Activated CD4-positive, alpha-beta T cell treated with anti-CD3 and anti-CD28 coated beads, Interleukin-2, Interleukin-4, amounts not matched to agents 100 ng/mL and 50 ng/mL, durations not matched to agents 16 hours and 8 hours (primary cell): ENCODE measurements at places on chromosomes 1 and 21.

GRCh38 chr1:31007462-31007991 is 58.0 kb downstream of the PUM1 start:
- DNase-seq, result peak; percentile 27

- DNase-seq, result no peak
These were observed 7.5 kb upstream of the RNF223 start for GRCh38 chr1:1081311-1082238.

DNA sequence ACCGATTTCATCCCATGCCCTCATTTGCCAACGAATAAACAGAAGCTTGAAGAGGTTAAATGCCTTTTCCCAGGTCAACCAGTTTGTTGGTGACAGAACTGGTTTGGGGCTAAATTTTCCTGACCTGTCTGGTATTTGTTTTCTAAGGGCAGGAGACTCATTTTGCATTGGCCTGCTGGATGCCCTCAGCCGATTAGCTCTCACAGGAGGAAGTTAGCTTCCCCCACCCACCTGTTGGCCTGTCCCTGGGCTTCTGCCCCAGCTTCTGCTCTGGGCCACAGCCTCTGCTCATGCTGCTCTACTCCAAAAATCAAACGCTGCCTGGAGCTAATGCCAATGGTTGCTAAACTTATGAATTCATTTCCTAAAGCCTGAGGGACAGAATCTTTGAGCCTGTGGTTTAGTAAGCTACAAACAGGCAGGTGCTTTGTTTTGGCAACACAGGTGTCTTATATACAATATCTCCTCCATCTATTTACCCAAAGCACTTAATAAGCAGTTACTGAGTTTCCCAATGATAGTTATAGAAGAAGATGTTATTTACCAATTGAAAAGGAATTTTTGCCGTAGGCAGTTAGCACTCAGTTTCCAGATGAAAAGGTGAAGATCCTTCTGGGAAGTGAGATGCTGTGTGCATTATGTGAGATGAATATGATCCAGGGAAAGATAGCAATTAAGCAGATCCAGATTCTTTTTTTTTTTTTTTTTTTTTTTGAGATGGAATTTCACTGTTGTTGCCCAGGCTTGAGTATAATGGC is 82.3 kb downstream of the TM2D1 start:
- no peak for DNase-seq

DNA sequence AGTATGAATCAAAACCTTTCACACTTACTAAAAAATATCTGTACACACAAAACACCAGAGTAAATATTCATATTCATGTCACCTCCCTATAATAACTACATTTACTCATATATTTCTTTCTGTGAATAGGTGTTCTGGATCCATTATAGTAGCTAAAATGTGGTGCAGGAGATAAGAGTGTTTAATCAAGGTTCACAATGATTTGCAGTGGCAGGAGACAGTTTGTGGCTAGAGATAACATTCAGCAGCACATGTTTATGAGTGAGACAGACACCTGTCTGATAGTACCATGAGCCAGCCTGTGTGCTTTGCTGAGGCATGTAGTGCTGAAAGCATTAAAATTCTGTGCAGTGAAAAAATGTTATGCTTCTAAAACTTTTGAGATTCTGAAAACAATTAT is 410.3 kb downstream of the SRGAP2C start:
- no peak for DNase-seq

- no peak for DNase-seq
These were observed 141.8 kb downstream of the CTH start for GRCh38 chr1:70552662-70553566.

- DNase-seq, result no peak
These were observed 1.6 kb upstream of the CTSK start for GRCh38 chr1:150809651-150810050.

GRCh38 chr1:178506669-178507068 is 6.2 kb upstream of the TEX35 start:
- no peak for DNase-seq

- DNase-seq, result no peak
These were observed 124.9 kb upstream of the IRF2BP2 start for GRCh38 chr1:234734869-234735268.

GRCh38 chr1:203764105-203765028 is 616 bp upstream of the LAX1 start:
- peak; percentile 4 for DNase-seq

GRCh38 chr1:31505911-31506497 is 70.3 kb upstream of the TINAGL1 start:
- DNase-seq, result peak; percentile 43

DNA sequence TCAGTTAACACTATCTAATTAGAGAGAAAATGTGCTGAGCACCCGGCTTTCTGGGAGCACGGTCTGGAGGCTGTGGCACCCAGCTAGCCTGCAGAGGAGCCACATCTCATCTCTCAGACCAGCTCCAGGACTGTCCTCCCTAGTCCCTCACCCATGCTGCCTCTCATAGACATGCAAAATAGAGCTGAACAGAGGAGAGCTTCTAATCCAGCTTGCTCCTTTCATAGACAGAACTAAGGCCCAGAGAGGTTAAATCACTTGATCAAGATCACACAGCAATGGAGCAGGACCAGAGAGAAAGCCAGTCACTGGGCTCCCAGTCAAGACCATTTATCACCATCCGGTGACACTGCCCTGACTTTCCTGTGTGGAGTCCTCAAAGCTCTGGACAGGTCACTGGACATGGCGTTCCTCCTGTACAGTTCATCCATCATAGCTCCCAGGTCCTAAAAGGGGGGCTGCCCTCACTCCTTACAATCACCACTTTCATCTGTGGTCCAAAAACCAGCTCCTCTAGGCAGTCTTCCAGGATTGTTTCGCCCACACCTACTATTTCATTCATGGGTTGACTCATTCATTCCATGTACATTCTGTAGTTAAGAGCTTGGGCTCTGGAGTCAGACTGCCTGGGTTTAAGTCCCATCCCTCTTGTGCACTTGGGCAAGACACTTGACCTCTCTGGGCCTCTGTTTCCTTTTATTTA is 8.8 kb upstream of the CAMK2N1 start:
- DNase-seq, result no peak

DNA sequence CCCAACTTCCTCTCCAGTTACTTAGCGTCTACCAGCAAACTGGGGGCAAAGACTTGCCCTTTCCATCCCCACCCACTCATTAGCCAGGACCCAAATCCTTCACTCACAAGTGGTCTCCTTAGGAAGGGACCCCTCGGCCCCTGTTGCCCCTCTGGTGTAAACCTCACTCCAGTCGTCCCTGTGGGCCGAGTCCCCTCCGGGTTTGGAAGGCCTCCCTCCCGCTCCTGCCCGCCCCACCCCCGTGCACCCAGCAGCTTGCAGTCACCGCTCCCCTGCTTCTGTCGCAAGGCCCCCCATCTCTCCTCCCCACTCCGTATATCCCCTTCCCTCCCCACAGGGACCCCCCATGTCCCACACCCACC is 1.2 kb downstream of the EFHD2 start:
- no peak for DNase-seq

GRCh38 chr1:47326271-47326670 is 7.3 kb upstream of the CMPK1 start:
- DNase-seq, result no peak

DNA sequence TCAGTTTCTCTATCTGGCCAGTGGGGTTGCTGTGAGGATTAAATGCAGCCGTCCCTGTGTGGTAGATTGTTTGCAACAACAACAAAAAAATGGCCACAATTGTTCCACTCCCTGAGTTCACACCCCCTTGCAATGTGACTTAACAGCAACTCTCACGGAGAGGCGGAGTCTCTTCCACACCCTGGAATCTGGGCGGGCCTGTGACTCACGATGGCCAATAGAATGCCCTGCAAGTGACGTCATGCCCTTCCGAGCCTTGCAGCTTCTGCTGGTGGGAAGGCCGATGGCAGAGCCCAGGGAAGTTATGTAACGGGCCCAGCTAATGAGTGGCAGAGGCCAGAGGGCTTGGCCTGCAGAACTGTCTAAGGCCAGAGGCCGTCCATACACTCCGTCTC is 87.9 kb downstream of the RIPK4 start:
- DNase-seq, result no peak

GRCh38 chr1:59137276-59137615 is 159.6 kb upstream of the FGGY start:
- DNase-seq, result no peak

DNA sequence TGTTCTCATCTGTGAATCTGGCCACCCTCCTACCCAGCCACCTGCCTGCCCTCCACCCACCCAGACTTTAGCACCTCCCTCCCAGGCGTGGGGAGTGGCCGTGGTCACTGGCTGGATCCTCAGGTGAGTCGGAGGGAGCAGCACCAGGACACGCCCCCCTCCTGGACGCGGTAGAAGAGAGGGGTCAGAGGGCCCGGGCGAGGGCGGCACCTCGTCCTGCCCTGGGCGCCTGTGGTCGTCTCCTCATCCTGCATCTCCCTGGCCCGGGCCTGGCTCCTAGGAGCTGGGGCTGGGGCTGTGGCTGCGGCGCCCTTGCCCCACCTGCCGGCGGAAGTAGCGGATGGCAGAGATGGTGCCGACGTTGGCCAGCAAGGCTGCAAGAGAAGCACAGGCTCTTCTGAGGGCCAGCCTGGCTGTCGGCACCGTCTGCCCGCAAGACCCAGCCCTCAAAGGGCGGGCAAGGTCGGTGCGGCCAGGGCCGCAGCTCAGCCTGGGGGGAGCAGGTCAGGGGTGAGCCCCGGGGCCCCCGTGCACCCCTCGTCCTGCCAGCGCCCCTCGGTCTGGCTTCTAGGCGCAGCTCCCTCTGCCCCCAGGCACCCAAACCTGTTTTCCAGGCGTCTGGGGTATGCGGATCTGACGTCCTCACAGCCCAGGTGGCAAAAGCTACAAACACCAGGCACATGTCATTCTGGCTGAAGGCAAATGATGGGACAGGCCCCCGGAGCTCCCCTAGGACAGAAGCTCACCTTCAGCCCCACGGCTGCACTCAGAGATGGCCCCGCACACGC is 5.8 kb downstream of the PERM1 start:
- peak; percentile 44 for DNase-seq

DNA sequence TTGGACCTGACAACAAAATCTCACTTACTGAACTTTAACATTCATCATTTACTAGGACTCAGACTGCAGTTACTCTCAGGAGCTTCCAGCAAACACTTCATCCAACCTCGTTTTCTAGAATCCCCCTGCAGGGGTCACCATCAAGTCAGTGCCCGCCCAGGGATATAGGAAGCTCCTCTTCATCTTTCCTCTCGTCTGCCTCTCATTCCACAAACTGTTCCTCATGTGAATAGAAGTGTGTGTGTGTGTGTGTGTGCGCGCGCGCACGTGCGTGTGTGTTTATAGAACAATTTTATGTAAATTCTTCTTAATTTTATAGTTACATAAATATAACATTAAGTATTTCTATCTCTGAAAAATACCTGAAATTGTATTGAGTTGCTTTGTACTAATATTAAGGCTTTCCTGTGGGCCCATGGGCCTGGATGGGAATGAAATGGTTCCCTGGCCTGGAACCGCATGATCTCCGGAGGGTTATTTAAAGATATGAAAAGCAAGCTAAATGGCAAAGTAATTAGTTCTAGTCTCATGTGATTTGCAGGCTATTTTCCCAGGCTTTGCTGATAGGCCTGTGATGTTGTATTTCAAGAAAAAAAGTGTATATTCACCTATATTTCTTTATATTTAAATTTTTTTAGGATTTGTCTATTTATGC is 21.7 kb upstream of the ABCD3 start:
- DNase-seq, result no peak

DNA sequence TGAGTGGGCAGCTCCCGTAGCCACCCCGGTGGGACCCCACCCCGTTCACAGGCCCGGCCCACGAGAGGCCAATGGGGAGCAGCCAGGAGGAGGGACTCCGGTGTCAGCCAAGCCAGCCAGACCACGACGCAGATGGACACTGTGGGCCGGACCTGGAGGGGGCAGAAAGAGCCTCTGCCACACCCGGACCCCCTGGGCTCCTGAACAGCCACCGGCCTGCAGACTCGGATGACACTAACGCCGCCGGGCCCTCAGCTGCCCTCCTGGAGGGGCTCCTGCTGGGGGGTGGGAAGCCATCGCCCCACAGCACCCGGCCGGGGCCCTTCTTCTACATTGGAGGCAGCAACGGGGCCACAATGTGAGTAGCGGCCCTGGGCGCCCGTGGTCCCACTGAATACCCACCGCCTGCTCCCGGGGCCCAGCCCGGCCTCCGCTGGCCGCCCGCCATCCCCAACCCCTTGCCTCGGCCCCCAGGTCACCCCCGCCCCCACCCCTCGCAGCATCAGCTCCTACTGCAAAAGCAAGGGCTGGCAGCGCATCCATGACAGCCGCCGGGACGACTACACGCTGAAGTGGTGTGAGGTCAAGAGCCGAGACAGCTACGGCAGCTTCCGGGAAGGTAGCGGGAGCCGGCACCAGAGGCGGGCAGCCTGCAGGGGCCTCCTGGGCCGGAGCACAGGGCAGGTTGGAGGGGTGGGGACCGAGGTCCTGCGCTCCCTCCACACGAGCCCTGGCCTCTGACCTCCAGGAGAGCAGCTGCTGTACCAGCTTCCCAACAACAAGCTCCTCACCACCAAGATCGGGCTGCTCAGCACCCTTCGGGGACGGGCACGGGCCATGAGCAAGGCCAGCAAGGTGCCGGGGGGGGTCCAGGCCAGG is 6.5 kb downstream of the TTLL10 start:
- DNase-seq, result no peak

GRCh38 chr1:9596415-9597123 is 7.9 kb downstream of the TMEM201 start:
- DNase-seq, result no peak

DNA sequence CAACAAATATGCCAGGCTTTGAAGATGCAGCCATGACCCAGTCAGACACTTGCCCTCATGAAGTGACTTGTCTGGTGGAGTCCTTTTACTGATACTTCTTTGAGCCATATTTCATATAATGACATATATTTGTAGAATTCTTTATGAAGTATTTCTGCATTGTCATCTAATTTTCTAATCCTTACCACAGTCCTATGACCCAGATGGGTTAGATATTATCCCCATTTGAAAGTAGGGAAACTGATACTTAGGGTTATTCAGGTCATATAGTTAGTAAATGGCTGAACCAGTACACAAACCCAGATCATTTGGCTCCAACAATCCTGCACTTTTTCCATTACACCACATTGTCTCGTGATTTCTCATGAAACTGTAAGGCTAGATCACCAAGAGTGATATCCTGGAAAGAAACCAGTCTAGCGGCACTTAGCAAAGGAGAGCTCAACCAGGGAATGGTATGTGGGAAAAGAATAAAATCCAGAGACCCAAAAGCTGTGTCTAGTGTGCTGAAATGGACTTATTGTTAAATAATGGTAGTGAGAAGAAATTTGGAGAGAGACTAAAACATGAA is 49.6 kb downstream of the ZFYVE9 start:
- DNase-seq, result no peak

DNA sequence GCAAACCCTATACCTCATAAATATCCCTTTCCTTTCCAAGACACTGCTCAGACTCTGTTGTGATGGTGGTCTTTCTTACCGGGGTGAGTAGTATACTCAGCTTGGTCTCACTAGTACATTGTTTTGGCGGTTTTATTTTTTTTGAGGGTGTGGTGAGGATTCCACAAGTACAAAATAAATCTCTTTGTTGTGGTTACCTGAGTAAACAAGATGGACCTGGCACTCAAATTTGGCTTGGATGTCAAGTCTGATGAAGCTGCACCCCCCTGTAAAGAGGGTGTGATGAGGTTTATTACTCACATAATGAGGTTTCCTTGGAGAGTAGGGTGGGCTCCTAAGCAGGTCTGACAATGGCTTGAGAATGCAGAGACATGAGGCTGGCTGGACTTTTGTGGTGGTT is 68.2 kb upstream of the KCNJ6 start:
- no peak for DNase-seq

- no peak for DNase-seq
These were observed 35.0 kb downstream of the DNAJC6 start for GRCh38 chr1:65344171-65344814.

- DNase-seq, result no peak
These were observed 265.2 kb upstream of the TMEM51 start for GRCh38 chr1:14888374-14888773.
